ENCODE measurements at places on chromosomes 7 and 10.
A peak's percentile ranks its signal among the peaks of the same experiment; 100 is the strongest.

DNA sequence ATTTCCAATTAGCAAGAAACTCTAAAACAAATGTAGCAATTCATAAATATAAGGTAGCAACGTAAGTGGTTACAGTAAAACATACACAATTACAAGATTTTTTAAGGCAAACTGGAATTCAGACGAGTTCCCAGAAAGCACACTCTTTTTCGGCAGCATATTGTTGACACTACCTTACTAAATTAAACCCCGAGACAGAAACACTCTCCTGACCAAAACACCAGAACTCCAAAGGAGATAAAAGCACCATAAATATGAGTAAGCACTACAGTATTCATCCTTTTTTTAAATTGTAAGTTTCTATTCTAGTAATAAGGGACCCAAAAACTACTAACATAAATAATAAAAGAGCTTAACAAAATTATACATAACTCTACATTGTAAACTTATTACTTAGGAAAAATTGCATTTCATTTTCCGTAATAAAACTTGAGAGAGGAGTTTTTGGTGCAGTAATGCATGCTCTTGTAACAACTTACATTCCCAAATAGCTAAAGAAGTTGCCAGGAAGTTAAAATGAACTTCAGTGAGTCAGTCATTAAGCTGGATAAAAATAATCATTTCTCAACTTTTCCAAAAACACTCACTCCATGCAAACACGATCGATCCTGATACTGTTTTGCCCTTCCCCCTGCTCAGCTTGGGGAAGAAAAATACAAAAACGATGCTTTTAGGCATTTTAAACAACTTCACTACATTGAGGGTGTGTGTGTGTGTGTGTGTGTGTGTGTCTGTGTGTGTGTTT lies 2.0 kb downstream of the PIP4K2A start:
- no peak for DNase-seq

DNA sequence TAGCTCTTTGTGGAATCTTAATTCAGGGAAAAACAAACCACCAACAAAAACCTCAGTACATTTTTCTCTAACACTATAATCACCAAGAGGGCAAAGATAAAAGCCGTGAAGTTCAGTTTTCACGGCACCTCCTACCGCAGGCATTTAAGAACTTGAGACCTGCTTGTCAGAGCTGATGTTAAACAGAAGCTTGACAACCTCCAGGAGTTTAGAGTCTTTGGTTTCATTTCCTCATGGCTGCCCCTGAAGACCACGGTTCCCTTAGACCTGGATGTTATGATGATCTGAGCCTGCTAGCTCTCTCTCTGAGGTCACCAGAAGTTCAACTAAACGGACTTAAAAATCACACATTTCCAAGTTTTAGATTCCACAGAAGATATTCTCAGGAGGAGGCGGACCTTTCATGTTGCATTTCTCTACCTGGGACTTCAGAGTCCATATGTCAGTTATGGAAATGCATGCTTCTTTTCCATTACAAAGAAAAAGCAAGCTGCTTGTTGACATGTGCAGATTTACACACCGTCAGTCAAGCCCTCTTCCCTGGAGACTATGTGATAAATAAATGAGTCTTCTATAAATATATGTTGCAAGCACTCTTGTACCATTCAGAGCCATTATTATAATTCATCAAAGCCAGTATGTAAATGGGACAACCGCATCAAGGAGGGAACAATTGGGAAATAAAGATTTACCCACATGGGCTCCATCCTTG lies 258.0 kb downstream of the GFRA1 start:
- no peak for DNase-seq

DNA sequence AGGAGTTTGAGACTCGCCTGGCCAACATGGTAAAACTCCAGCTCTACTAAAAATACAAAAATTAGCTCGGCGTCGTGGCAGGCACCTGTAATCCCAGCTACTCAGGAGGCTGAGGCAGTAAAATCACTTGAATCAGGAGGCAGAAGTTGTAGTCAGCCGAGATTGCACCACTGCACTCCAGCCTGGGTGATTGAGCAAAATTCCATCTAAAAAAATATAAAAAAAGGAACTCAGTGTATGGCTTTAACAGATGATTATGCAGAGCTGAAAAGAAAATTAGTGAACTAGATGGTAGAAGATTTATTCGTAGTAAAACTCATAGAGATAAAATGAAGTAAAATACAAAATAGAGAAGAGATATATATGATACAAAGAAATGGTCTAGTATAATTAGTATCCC lies 12.6 kb upstream of the CNOT4 start:
- no peak for DNase-seq

DNA sequence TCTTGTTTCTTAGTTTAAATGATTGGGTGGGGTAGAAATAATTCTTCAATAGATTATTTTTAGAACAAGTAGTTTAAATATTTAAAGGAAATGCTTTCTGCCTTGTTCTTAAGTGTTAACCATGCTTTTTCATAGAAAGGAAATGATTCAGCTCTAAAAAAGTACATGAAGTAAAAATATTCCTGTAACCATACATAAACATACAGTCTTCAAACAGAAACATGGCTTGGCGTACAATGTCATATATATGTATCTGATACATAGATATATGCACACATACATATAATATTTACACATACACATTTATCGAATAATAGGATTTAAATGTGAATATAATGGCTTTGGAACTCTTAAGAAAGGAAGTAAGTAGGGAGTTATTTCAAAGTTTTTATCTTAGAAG lies 84.4 kb downstream of the RUNDC3B start:
- no peak for DNase-seq

- no peak for DNase-seq
Measured at GRCh38 chr10:119221201-119221600, 13.8 kb downstream of the GRK5 start.

GRCh38 chr10:25978771-25979170 lies 44.7 kb downstream of the MYO3A start:
- DNase-seq, result no peak

DNA sequence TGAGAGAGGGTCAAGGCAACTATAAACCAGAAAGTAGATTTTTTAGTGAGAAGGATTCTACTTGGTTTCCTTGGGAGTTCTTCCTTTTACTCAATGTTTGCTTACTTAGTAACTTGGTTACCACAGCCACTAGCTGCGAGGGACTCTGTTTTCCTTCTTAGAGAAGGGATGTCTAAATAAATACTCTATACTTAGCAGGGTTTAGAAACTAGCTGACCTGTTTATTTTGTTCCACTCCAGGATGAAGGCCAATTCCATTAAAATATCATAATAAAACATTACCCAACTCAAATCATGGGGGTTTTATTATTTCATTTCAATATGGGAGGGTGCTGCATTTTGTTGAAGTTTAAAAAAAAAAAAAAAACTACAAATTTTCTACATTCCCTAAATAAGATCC lies 87.3 kb downstream of the PPP1R3A start:
- no peak for DNase-seq

DNA sequence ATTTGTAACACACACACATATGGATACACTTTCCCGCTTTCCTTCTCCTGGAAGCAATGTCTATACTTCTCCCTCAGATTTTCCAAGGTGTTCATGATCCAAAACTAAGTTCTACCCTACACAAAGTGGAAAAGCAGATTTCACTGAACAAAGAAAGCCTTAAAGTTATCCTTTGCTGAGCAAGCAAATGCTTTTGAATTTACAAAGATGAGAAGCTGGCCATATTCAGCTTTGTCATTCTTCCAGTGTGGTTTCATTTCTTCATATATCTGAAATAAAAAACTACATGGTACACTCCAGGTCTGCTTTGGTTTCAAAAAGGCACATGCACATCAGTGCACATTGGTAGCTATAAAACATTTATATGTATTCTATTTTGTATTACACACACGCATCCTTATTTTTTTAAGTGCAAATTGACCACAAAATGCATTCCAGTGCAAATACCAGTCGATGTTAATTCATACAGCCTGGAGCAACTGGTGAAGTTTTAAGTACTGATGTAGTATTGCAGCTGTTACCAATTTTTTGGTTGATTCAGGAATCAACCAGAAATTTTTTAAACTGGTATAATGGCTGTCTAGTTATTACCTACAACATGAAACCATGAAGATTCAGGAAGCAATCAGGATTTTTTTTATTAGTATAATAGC lies 65.5 kb upstream of the SRPK2 start:
- DNase-seq, result no peak

DNA sequence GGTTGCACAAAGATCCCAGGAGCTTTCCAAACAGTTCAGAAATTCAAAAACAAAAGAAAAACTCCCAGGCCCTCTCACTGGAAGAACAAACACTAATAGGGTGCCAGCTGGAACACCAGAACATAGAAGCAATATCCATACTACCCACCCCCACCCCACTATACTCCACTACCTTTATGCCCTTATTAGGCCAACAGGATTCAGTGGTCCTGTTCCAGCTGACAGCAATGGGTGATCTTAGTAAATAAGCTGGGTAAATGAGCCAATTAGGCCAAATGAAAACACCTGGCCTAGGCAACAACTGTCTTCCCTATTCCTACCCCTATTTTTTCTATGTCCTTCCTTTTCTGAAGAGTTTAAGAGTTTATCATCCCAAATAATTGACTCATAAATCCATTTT lies 11.7 kb downstream of the NOC3L start:
- DNase-seq, result no peak

DNA sequence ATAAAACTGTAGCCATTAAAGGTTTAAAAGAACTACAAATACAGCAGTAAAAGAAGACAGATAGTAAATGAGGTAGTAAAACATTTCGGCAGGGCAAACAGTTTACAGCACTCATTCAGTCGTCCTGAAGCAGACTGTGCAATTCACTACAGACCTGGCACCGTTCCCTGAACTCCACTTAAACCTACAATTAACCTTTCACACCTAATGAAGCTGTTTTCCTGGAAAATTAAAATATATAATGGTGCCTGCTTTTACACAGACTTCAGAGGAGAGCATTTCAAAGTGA lies 335.3 kb downstream of the GFRA1 start:
- DNase-seq, result no peak

DNA sequence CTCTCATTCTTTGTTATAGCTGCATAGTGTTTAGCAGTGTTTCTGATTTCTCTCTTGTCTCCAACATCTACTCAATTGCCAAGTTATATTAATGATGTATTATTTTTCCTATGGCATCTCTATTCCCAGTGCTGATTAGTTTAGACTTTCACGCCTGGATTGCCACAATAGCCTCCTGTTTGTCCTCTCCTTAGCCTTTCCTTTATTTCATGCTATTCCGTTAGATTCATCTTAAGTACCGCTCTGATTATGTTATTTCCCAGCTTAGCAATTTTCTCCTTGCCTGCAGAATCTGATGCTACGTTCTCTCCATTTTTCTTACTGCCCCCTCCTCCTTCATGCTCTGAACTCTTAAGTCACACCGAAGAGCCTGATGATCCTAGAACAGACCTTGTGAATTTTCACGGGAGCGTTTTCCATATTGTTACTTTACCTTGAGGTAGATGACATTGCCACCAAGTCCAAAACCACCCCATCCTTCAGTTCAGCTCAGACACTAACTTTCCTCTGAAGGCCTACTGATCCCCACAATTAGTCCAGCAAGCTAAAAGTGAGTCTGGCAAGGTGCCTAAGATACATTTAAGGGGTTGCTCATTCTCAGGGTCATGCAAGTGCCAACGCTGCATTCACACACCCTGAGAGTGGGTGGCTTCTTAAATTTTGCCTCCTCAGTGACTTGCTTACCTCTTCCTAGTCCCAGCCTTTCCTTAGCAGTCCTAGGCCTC lies 6.6 kb upstream of the NRF1 start:
- no peak for DNase-seq

DNA sequence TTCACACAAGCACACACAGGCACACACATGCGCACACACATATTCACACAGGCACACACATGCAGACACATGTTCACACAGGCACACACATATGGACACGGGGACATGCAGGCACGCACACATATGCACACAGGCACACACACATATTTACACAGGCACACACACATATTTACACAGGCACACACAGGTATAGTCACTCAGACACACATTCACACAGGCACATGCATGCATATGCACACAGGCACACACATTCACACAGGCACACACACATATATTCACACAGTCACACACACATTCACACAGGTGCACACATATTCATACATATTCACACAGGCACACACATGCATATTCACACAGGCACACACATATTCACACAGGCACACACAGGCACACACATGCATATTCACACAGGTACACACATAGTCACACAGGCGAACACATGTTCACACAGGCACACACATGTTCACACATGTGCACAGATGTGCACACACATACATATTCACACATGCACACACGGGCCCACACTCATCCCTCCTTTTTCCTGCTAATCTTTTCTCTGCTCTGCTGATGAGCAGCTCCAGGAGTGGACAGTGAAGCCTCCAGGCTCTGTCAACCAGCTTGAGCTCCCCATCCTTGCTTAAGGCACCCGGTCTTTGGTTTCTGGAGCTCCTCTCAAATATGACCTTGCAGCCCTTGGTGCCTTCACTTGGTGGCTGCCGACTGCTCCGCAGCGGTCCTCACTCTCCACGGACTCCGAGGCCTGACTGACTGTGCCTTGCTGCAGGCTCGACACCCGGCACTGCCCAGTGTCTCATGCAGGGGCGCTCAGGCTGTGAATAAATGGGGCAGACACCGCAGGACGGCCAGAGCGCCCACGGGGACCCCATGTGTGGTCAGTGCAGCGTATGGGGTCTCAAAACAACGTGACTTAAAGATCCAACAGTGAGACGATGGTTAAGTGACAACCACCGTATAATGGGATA lies 581.2 kb upstream of the MGMT start:
- no peak for DNase-seq

- no peak for DNase-seq
Measured at GRCh38 chr10:44959247-44960087, at the start of gene RASSF4. Gene RASSF4, plus strand, starts transcription at chr10:44959802. Its CDS starts 10,401 bp downstream, at chr10:44970203.

- DNase-seq, result no peak
Measured at GRCh38 chr7:4791101-4791737, 15.8 kb downstream of the AP5Z1 start.

- DNase-seq, result peak; percentile 51
Measured at GRCh38 chr10:94402204-94402842, at the start of gene TBC1D12. Gene TBC1D12, plus strand, starts transcription at chr10:94402541. Its CDS starts 73 bp downstream, at chr10:94402614.

- DNase-seq, result no peak
Measured at GRCh38 chr7:55019191-55019690, 424 bp downstream of the EGFR start.

- DNase-seq, result no peak
Measured at GRCh38 chr10:63094405-63094804, 38.7 kb upstream of the NRBF2 start.

GRCh38 chr7:45191396-45191795 lies 33.8 kb downstream of the RAMP3 start:
- no peak for DNase-seq

GRCh38 chr7:132836746-132837145 lies 245.1 kb downstream of the CHCHD3 start:
- no peak for DNase-seq

DNA sequence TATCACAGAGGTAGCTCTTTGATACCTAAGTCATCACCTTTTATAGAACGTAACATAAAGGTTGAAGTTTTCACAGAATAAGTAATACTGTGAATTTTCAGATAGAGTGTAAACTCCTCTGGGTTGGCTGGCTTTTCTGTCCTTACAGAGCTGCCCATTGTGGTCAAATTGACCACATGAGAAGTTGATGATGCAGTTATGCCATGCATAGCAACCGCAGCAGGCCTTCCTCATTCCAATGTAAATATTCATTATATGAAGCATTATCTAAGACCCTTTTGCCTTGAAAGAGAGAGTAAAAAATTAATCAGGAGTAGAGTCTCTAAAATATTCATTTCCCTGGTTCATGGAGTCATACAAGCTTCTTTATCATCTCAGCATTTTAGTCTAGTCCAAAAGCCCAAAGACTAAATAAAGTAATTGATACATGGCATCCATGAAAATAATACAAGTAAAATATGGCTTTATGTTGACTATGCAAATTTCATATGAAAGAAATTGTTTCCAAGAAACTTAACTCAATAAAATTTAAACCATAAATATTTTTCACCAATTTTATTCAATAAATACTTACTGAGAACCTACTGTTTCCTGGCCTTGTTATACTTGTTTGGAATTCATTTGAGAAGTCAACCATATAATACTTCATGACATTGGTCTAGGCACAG lies 516.4 kb downstream of the PCDH15 start:
- no peak for DNase-seq

Data from cortex of kidney (tissue), 1 donor.